ENCODE measurements at places on chromosomes 12 and 14.

- DNase-seq, result no peak
Measured at GRCh38 chr12:60345442-60345841, 749.6 kb downstream of the SLC16A7 start.

DNA sequence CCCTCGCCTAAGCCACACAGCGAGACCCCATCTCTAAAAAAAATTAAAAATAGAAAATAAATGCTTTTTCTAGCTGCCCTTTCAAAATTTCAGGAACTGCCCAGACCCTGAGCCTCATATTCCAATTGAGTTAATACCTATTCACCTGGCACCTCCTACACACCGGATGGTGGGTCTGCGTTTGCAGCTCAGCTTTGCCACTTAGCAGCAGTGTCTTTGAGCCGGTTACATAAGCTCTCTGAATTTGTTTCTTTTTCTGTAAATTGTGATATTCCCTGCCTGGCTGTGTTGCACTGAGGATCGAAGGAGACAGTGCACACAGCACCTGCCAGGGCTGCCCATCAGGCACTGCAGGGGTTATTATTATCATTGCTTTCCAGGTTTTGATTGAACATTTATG lies 125.6 kb downstream of the EML1 start:
- no peak for DNase-seq

DNA sequence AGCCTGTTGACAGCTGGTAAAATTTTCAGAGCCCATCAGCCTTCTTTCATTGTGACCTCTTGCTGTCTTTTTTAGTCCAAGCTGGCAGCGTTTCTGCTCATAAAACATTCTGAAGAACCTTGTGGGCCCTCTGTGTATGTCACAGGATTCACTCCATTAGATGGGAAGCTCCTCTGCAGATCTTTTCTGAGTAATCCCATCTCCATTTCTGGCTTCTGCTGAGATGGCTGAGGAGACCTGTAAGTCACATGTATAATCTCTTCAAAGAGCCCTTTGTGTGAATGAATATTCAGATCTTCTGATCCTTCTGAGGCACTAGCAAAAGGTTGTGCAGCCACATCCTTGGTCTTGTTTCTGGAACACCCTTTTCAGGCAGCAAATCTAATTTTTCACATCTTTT lies 2.8 kb downstream of the RXYLT1 start:
- DNase-seq, result no peak

DNA sequence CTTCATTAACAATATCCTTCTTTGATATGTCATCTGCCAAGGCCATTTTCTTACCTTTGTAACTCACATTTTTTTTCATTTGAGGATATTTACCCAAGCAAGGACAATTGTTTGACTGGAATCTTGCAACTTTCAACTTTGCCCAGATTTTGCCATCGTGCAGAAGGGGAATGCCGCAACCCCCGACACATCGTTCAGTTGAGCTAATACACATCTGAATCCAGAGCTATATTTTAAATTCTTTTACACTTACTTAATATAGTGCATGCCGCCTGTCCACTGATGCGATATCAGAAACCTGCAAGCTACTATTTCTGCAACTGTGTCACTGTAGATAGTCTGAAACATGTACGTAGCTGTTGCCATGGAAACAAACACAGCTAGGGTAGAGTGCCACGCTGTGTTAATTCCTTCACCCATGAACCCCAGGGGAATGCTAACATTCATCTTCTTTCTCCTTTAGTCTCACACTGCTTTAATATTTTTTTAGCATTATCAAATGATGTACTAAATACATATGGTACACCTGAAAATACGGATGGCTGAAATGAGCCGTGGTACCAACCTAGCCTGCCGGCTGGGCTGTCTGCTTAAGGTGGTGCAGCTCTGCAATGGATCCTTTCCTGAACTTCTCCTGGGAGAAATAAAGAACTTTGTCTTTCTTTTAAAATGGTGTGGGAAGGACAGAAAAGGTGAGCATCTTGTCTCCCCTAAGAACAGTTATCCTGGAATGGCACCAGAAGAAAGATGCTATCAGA lies 77.0 kb upstream of the FOXN3 start:
- DNase-seq, result peak; percentile 20

DNA sequence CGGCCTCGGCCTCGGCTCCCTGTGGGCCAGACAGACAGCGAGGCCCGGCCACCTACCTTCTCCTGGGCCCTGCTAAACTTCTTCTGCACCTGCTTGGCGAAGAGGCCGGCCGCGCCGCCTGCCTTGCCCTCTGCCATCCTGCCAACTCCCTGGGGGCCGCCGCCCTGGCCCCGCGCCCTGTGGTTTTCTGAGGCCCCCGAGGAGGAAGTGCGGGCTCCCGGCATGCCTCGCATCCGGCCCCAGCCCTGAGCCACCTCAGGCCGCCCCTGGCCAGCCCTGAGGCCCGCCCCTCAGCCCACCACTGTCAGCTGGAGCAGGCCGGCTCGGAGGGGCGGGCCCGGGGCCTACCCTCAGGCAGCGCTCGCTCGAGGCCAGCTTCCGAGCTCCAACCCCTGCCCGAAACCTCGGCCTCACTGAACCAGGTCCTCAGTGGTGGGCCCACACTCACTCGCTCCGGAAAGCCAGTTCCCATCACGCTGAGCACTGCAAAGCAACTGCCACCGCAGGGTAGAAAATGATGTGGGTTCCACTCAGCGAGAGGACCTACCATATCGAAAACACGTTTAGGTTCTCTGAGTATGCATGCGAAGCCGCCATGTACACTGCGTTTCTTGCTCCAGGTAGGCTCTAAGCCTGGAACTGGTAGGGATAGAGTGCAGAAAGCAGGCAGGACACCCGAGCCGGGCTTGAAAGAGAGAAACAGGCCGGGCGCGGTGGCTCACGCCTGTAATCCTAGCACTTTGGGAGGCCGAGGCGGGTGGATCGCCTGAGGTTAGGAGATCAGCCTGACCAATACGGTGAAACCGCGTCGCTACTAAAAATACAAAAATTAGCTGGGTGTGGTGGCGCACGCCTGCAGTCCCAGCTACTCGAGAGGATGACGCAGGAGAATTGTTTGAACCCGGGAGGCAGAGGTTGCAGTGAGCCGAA lies at the start of gene BIN2:
Gene BIN2, minus strand, starts transcription at position 209 of the 930 bp plus-strand sequence. Its CDS starts 72 bp downstream, at position 137.
- DNase-seq, result peak; percentile 72

DNA sequence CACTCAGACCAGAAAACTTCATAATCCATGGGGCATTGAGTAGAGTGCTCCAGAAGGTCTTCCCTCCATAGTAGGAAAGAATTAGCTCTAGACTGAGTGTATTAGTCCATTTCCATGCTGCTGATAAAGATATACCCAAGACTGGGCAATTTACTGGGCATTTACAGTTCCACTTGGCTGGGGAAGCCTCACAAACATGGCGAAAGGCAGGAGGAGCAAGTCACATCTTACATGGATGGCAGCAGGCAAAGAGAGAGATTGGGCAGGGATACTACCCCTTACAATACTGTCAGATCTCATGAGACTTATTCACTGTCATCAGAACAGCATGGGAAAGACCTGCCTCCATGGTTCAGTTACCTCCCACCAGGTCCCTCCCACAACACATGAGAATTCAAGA lies 300.6 kb upstream of the TMEM132C start:
- DNase-seq, result no peak

- DNase-seq, result no peak
Measured at GRCh38 chr14:100609331-100609870, 22.2 kb upstream of the BEGAIN start.

DNA sequence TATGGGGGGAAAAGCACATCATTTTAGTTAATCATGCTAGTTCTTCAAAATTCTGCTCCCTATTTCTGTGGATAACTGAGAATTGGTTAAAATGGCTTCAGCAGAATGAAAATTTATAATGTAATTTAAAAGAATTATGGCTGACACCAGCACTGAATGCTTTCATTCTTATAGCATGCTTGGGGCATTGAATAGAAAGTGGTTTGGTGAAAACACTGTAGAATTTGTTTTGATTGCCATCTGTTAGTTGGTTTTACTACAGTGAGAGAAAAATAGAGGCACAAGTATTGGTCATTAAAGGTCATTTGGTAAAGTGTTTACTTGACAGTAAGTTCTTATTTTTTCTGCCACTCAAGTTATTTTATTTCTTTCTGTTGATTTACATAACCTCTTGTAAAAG lies 70.8 kb downstream of the PRORP start:
- no peak for DNase-seq
